Activated T-helper 1 cell treated with Interleukin-2 at 50 U/mL for 16 hours (primary cell): ENCODE measurements at places on chromosomes 16 and 17.

- DNase-seq = no peak
Measured at GRCh38 chr17:82094931-82095776, 2.9 kb downstream of the FASN start.

DNA sequence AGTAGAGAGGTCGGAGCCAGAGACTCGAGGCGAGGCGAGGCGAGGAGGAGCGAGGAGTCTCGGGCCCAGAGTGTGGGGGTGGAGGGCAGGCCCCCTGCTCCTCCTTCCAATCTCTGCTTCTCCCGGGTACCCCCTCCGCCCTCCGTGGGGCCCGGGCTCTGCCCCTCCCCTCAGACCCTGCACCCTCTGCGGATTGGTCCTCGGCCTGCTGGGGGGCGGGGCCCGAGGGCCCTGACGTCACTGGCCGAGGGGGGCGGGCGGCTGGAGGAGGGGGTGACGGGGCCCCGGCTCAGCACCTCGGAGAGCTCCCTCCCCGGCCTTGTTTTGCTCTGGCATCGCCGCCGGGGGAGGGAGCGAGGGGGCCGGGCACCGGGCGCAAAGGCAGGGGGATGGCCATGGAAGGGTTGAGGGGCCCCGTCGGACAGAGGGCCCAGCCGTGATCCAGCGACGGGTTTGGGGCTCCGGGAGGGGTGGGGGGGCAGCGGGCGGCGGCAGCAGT is at the start of gene RUNDC3A:
Gene RUNDC3A (plus strand): TSS at position 282 of the 499 bp plus-strand sequence. CDS start 232 bp downstream, outside the sequence.
- peak; percentile 75 for DNase-seq

- DNase-seq = no peak
Measured at GRCh38 chr17:28018439-28019070, 23.9 kb upstream of the NLK start.

GRCh38 chr17:34012709-34013375 is 242.2 kb upstream of the CCL2 start:
- DNase-seq = no peak

- no peak for DNase-seq
Measured at GRCh38 chr16:23182679-23183542, at the start of gene SCNN1G. Gene SCNN1G (plus strand): TSS chr16:23182745. CDS start chr16:23186272, 3,527 bp downstream.

- no peak for DNase-seq
Measured at GRCh38 chr17:3659541-3660111, 8.8 kb downstream of the TAX1BP3 start.
